HAP-1 (cell line): ENCODE measurements at places on chromosomes 1 and 21.

GRCh38 chr21:45093035-45093532, 18.7 kb downstream of the ADARB1 start:
- DNase-seq, result no peak

- no peak for DNase-seq
Observed at GRCh38 chr1:226950316-226950715, 10.2 kb downstream of the COQ8A start.

GRCh38 chr1:40969445-40969844, 10.1 kb upstream of the CTPS1 start:
- no peak for DNase-seq

GRCh38 chr1:36339215-36339614, 15.8 kb upstream of the EVA1B start:
- DNase-seq, result no peak

GRCh38 chr1:242524571-242525359, at the start of gene PLD5:
TSS of gene PLD5 (minus strand) at chr1:242524697.
- DNase-seq, result peak; percentile 74

GRCh38 chr1:82565146-82565545, 764.4 kb downstream of the ADGRL2 start:
- no peak for DNase-seq

DNA sequence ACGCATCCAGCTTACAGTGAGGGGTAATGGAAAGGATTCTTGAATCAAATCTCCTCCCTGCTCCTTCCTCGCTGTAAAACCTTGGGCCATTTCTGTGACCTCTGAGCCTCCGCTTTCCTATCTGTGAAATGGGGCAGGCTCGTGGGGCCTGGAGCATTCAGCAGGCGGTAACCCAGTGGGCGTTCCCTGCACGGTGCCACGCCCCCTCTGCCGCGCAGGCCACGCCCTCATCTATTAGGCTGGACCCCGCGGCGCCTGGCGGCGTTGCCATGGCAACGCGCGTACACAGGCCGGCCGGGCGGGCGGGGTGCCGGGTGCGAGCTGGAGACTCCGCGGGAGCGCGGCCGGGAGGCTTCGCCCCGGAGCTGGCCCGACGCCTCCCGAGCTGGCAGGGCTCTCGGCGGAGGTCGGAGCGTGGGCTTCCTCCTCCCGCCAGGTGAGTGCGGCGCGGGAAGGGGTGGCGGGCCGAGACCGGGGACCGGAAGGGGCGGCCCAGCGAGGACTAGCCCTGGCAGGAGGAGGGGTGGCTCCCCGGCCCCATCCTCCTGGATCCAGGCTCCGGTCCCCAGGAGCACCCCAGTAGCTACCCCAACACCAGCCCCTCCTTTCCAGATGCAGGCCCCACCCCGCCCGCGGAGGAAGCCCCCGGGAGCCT, at the start of gene FHAD1:
Gene FHAD1 (plus strand): TSS at position 264 of the 655 bp plus-strand sequence. CDS start 4,562 bp downstream, outside the sequence.
- no peak for DNase-seq

- DNase-seq, result no peak
Observed at GRCh38 chr1:223244366-223245103, 101.5 kb upstream of the TLR5 start.

DNA sequence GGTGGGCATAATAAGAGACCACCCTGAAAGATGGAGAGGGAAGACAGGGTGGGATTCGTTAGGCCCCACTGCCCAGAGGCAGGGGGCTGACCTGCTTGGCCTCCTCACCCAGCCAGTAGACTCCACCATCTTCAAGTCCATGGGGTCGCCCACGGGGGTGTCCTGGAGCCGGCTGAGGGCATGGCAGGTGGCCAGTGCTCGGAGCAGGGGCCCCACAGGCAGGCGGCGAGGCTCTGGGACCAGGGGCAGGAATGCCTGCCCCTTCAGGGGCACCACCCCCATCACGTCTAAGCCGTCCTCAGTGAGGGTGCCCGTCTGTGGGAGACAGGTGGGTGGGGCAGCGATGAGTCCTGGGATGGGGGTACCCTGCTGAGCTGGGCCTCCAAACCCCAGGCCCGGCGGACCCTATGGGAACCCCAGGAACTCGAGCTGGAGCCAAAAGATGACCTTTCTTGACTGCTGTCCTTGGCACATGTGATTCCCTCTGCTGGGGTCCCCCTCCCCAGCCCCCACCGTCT, 13.2 kb upstream of the MFAP2 start:
- no peak for DNase-seq

GRCh38 chr21:29449306-29449950, 150.7 kb downstream of the BACH1 start:
- no peak for DNase-seq

DNA sequence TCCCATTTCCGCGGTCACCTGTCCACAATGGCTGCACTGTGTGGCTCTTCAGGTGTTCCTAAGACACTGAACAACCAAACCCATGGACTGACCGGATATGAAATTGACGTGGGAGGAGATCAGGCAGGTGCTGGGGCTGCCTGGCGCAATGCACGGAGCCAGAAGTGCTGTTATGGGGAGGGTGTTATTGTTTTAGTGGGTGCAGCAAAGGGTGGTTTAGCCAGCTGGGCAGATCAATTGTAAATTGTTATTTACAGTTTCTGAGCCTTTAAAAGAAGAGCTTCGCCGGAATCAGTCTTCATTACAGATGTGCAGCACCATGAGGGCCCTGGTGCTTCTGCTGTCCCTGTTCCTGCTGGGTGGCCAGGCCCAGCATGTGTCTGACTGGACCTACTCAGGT, at the start of gene CA6:
Gene CA6 (plus strand): TSS at position 301 of the 400 bp plus-strand sequence. CDS start 19 bp downstream, at position 320.
- DNase-seq, result no peak

DNA sequence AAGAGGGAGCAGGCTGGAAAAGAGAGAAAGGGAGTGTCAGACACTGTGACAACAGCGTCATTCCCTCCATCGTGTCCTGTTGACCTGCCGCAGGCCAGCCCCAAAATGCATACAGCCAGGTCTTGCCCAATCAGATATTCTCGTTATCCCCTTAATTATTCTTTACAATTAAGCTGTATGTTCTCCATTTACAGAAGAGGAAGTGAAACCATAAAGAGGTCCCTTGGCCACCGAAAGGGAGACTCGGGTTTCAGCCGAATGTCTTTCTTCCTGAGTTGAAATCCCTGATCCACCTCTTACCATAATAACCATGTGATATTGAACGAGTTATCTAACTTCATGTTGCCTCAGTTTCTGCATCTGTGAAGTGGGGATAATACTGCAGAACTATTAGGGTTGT, 70.5 kb downstream of the IGSF21 start:
- no peak for DNase-seq

- no peak for DNase-seq
Observed at GRCh38 chr1:204003536-204003935, 69.4 kb upstream of the SOX13 start.

- peak; percentile 20 for DNase-seq
Observed at GRCh38 chr1:205528446-205528886, 24.0 kb downstream of the CDK18 start.

GRCh38 chr1:33634806-33635205, 162.4 kb downstream of the ZSCAN20 start:
- DNase-seq, result peak; percentile 66

GRCh38 chr1:86567341-86567740, 20.5 kb downstream of the CLCA4 start:
- DNase-seq, result no peak

- peak; percentile 79 for DNase-seq
Observed at GRCh38 chr1:156656806-156657740, 15.2 kb downstream of the BCAN start.

DNA sequence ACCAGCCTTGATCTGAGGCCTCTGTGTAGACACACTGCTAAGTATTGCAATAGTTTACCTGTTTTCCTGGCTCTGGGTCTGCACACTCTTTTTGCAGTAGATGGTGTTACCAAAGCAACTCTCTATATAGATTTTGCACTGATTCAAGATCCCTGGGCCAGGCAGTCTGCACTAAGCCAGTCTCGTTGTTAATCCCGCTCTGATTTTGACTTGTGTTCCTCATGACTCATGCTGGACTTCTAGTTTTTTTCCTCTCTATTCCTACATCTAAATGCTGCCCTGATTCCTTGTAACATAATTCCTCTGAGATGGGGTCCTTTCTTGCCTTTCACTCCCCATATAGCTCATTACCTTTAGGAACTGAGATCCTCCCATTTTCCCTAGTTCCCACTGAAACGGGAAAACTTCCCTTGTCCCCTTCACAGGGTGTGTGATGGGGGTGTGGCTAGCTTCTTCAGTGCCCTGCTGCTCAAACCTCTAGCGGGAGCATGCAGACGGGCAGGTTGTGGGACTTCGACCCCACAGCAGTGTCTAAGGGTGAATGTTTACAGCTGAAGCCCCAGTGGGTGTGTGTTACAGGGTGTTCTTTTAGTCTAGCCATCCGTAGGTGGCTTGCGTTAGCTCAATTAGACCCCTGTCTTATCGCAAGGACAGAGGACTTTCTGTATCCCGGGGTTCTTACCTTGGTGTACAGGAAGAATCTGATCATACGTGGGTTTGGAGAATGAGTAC, 106.5 kb upstream of the RAB3GAP2 start:
- no peak for DNase-seq

- DNase-seq, result no peak
Observed at GRCh38 chr1:97570691-97571090, 350.1 kb downstream of the DPYD start.

DNA sequence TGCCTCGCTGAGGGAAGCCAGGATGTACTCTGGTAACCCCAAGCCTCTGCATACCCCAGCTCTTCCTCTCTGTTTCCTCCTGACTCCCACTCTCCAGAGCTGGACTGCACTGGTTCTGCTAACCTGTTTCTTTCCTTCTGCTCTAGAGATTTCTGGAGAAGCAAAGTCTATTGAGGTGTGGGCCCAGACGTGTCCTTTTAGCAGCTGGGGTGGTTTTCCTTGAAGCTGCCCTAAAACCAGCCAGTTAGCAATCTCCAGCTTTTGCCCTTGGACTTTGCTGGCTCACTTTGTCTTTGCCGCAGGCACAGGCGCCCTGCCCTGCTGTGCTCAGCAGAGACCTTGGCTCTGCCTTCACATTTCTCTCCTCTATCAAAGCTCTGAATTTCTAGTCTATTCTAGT, 171.8 kb upstream of the IVNS1ABP start:
- DNase-seq, result no peak

DNA sequence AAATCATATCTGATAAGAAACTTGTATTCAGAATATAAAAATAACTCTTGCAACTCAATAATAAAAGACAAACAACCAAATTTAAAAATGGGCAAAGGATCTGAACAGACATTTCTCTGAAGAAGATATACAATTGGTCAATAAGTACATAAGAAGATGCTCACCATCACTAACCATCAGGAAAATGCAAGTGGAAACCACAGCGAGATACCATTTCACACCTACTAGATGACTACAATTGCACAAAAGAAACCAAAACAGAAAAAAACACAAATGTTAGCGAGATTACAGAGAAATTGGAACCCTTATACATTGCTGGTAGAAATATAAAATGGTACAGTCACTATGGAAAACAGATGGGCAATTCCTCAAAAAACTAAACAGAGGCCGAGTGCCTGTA, 11.5 kb upstream of the ZNF683 start:
- no peak for DNase-seq

DNA sequence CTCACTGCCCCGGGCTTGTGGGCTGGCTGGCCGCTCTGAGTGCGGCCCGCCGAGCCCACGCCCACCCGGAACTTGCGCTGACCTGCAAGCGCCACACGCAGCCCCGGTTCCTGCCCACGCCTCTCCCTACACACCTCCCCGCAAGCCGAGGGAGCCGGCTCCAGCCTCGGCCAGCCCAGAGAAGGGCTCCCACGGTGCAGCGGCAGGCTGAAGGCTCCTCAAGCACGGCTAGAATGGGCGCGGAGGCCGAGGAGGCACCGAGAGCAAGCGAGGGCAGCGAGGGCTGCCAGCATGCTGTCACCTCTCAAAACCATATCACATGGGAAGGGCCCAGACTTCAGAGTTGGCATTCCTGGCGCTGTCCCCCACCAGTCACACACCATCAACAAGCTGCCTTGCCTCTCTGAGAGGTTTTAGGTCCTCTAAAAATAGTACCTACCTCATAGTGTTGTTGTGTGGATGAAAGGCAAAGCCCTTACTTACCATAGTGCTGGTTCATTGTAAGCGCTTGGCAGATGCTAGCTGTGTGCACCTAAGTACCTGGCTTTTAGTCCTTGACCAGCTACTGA, 13.4 kb downstream of the LDLRAD1 start:
- DNase-seq, result no peak

GRCh38 chr1:47703981-47704596, 266.2 kb downstream of the FOXD2 start:
- DNase-seq, result no peak

DNA sequence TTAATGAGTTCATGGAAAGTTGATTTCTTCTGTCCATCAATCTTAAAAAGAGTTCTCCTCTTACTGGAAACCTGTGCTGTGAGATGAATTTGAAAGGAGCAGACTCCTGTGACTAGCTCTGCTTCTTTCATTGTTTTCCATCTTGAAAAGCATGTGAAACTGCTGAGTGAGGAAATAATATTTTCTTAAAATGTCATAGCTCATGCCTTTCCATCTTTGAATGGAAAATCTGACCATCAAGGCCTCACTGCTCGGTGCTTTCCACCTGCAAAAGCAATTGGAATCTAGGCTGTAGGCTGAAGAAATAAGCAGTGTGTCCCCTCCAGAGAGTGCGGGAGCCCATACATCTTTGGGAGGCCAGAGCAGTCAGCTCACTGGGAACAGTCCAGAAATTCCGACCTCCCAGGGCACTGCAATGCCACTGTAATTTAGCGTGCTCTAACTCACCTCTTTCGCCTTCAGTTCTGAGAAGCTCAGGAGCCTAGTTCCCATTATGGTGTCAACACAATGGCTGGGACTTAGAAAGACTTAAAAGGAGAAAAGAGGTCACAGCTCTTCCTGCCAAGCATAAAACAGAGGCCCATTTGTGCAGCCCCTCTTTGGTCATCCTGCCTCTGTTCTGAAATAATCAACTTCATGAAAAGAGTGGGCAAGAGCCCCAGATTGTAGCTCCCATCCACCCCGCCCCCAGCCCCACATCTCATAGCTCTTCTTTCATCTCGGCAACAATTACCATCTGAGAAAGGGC, 50.4 kb upstream of the F3 start:
- no peak for DNase-seq

DNA sequence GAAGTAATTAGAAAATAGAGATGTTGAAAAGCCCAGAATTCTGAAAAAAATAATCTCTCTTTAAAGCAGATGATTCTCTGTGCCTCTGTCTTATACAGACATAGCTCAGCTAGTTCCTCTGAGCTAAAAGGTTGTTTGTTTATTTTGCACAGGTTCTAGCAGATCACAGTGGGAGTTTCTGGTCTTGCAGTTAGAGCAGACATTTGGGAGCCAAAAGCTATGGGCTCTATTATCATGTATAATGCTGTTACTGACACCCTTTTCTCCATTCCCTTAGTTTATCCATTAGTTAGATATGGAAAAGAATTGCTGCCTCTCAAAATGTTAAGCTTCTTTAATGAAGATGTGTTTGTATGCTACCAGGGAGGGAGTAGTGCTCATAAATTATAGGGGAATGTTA, 20.5 kb upstream of the CD55 start:
- no peak for DNase-seq

GRCh38 chr1:108049178-108049819, 84.3 kb upstream of the VAV3 start:
- peak; percentile 29 for DNase-seq

GRCh38 chr1:93446837-93447451, 974 bp upstream of the FNBP1L start:
- DNase-seq, result no peak

GRCh38 chr21:33449616-33450015, 30.2 kb downstream of the TMEM50B start:
- no peak for DNase-seq

- DNase-seq, result no peak
Observed at GRCh38 chr1:57122031-57122430, 156.2 kb upstream of the C8B start.

- DNase-seq, result no peak
Observed at GRCh38 chr1:94081566-94082344, 39.2 kb downstream of the ABCA4 start.

- DNase-seq, result peak; percentile 72
Observed at GRCh38 chr1:3068564-3069431, at the start of gene PRDM16. TSS of gene PRDM16 (plus strand) at chr1:3069203. CDS start at chr1:3069260, 57 bp downstream.
